Retinal pigment epithelial cell (primary cell): ENCODE measurements at places on chromosomes 11 and 22.

GRCh38 chr11:19633276-19633675 is 79.4 kb upstream of the NAV2 start:
- DNase-seq: no peak

GRCh38 chr11:69658626-69659450 is 16.3 kb downstream of the LTO1 start:
- no peak for DNase-seq

DNA sequence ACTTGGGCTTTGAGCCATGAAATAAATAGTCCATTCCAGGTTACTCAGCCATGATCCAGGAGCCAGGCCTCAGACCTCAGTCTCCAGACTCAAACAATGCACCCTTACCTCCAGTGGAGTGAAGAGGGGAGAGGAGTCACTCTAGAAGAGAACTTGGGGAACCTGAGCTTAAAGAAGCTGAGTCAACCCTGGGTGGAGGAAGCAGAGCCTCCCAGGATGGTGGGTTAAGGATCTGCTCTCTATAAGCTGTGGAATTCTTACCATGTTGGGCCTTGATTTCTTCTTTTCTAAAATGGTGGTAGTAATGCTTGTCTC is 113.2 kb downstream of the NECTIN1 start:
- no peak for DNase-seq

GRCh38 chr22:49664371-49664881 is 163.2 kb downstream of the BRD1 start:
- no peak for DNase-seq
